ENCODE measurements at places on chromosomes 6 and 20.

GRCh38 chr6:126959765-126960164 lies 158.7 kb upstream of the RSPO3 start:
- DNase-seq: no peak

DNA sequence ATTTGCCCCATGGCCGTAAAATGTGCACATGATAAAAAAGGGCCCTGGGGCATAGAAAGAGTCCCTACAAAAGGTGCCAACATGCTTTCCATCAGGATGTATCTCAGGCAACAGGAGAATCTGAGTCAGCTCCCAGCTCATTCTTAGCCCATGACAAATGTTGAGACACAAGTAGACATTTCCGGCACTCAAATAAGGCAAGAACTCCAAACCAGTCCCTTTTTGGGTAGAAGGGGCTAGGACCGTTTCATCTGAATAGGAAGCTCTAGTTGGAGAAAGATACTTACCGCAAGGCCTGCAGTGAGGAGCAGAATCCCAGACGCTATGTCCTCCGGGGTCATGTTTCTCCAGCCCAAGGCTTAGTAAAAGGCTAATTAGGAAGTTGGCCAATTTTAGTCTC lies 261.0 kb upstream of the RIN2 start:
- DNase-seq: no peak

DNA sequence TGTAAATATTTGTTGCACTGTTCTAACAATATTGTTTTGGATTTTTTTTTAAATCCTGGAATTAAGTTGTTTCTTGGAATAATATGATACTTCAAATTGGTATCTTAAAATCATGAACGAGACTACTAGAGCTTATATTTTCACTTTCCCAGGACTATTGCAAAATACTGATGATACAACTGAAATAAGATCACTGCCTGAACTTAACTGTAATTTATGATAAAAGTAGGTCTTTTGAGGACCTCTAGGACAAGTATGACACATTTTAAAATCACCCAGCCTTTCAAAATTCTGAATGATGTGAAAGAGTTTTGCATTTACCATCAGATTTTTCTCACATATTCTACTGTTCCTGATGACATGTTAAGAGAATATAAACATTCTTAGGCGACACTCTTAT lies 8.6 kb upstream of the UBE2J1 start:
- DNase-seq: no peak

DNA sequence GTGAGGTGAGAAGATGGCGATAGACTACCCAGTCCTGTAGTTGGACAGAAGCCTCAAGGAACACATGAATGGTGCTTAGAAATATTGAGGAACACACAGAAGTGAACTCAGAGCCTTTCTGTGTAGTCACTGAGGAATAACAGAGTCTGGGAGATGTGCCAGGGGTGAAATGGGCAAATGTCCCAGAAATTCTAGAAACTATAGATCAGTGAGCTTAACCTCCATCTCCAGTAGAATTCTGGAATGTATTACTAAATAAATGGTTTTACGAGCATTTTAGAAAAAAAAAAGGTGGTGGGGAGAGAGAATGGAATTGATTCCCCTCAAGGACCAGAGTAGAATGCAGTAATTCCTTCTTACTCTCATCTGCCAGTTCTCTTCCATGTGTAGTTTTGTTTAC lies 380.0 kb downstream of the LMBRD1 start:
- DNase-seq: no peak

DNA sequence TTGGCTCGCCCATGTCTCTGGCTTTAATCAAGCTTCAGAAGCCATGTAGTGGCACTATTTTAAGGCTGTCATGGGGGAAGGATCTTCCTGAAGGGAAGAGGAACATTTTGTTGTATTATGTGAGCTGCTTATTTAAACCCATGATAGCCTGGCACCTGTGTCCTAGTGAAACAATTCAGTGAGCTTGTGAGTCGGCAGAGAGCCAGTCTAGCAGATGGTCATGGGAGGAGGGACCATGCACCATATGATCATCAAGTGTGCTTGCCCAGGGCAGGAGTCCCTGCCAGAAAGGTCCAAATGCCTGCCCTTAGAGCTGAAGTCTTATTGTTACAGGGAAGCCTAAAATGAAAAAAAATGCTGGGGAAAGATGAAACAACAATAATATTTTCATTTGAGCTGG lies 132.9 kb downstream of the PRDM13 start:
- DNase-seq: no peak

DNA sequence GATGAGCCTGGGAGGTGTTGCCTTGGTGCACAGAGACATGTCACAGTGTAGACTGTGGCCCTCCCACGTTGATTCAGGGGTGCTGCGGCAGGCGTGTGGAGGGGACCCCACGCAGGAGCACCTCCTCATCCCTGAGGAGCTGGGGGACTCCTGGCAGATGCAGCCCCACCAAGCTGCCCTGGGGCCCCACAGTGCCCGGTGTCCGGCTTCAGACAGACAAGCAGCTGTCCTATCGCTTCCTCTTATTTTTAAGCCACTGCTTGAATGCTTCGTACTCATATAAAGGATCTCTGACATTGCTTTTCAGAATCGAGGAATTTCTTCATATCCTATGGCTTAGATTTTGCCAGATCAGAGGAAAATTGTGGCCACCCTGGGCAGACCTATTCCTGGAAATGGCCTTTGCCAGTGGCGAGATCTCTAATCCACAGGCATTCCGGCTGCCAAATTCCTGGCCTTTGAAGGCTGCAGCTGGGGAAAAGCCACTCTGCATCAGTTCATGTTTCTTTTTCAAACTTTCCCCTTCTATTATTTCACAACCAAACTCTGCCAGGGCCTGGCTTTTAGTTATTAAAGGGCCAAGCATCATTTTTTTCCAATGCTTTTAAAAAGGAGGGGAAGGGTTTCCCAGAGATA lies 337.0 kb downstream of the THBS2 start:
- no peak for DNase-seq

DNA sequence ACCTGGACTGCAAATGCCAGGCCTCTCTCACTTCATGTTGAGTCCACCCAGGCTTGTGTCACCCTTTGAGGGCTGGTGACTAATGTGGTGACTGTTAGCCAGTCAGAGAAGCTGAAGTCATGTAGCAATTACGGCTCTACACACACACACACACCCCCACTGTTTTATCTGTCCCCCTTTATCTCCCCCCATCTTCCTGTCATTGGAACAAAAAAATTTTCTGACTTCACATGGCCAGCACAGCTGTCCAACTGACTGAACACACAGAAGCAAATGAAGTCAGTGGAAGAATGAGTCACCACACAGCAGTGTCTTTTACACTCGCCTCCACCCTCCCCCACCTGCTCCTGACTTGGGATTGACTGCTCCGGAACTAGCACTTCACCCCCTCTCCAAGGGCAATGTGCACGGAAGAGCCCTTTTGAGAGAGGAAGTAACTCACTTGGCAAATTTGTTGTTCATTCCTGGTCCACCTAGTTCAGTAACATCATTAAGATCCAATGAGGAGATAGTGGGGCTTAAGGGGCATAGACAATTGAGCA lies 198.0 kb downstream of the RNF144B start:
- DNase-seq: no peak

DNA sequence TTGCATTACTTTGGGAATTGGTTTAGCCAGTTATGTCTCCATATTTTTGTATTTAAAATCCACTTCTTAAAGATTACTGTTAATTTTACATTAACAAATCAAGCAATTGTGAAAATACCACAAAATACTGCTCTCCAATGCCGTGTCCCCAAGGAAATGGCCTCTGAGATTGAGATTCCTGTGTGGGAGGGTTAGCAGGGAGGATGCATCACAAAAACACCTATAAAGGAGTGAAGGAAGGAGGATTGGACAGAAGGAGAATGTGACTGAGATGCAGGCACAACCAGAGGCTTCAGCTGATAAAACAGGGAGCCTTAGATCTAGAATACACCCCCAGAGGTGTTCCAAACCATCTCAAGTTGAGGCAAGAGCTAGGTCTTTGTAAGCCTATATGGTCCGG lies 34.2 kb upstream of the NKAIN2 start:
- DNase-seq: no peak
